ENCODE measurements at places on chromosomes 6 and 20. TPM values are rescaled to one million over a fixed set of nuclear protein-coding genes. Genes with fewer than 3 reads are reported as not detected.

The TFAP2D gene
- total RNA-seq: not detected

The PPIL1 gene
- total RNA-seq: 35.6 TPM

The WTAP gene
- 75.6 TPM for total RNA-seq

The FAM209B gene
- not detected for total RNA-seq

The RAMACL gene
- total RNA-seq: 4.0 TPM

The TRIM40 gene
- total RNA-seq: not detected

The KIF25 gene
- not detected for total RNA-seq

The MUCL3 gene
- total RNA-seq: not detected

The CAGE1 gene
- total RNA-seq: not detected

The FIG4 gene
- total RNA-seq: 11.5 TPM

The TUBB2B gene
- total RNA-seq: 3.6 TPM

The MEI4 gene
- not detected for total RNA-seq

The IFT52 gene
- total RNA-seq: 29.7 TPM

The C20orf144 gene
- not detected for total RNA-seq

The KHDC1L gene
- not detected for total RNA-seq

Measured in endothelial cell of umbilical vein (primary cell).